ENCODE measurements at places on chromosomes 16 and 17. TPM values are rescaled to one million over a fixed set of nuclear protein-coding genes. Genes with fewer than 3 reads are reported as not detected.

Gene CA5A
- not detected for total RNA-seq

Gene NPTX1
- 31.2 TPM for total RNA-seq

Gene ZG16
- total RNA-seq: not detected

Gene ATP2A3
- total RNA-seq: 12.4 TPM

Gene FTSJ3
- 86.5 TPM for total RNA-seq

Gene CPNE7
- total RNA-seq: 53.0 TPM

Gene GALNS
- total RNA-seq: 20.8 TPM

Gene ACE
- 2.5 TPM for total RNA-seq

Gene SULT1A3
- 2.1 TPM for total RNA-seq

Gene CYB561
- total RNA-seq: 13.7 TPM

Gene RSKR
- total RNA-seq: 4.1 TPM

Gene TRAP1
- 42.6 TPM for total RNA-seq

Gene RUNDC3A
- not detected for total RNA-seq

Gene GFAP
- 1.3 TPM for total RNA-seq

Gene ZNF598
- total RNA-seq: 10.8 TPM

Gene G6PC1
- not detected for total RNA-seq

Gene WNT9B
- not detected for total RNA-seq

Gene XYLT2
- 43.9 TPM for total RNA-seq

Gene MYO15A
- total RNA-seq: 0.77 TPM

Gene CTRB2
- not detected for total RNA-seq

Gene CSH2
- total RNA-seq: not detected

Gene KRTAP9-9
- total RNA-seq: not detected

Gene HS3ST3A1
- total RNA-seq: 28.5 TPM

Gene PPP1R27
- under 0.01 TPM for total RNA-seq

Gene TBC1D3G
- total RNA-seq: not detected

Gene CNGB1
- total RNA-seq: not detected

Gene CTRB1
- not detected for total RNA-seq

Gene NPIPA7
- 1.7 TPM for total RNA-seq

Gene C17orf67
- total RNA-seq: 1.7 TPM

Gene KRTAP9-8
- not detected for total RNA-seq

Gene NPIPB6
- not detected for total RNA-seq

Gene SOST
- not detected for total RNA-seq

Gene GP1BA
- not detected for total RNA-seq

Gene CCDC43
- total RNA-seq: 35.2 TPM

Gene CNTNAP4
- total RNA-seq: not detected
